H54 (cell line): ENCODE measurements at places on chromosomes 5 and 9.

- DNase-seq, result no peak
These were observed at the start of gene N4BP3 for GRCh38 chr5:178113141-178113787. Gene N4BP3 (plus strand): TSS chr5:178113532. CDS start chr5:178119584, 6,052 bp downstream.

DNA sequence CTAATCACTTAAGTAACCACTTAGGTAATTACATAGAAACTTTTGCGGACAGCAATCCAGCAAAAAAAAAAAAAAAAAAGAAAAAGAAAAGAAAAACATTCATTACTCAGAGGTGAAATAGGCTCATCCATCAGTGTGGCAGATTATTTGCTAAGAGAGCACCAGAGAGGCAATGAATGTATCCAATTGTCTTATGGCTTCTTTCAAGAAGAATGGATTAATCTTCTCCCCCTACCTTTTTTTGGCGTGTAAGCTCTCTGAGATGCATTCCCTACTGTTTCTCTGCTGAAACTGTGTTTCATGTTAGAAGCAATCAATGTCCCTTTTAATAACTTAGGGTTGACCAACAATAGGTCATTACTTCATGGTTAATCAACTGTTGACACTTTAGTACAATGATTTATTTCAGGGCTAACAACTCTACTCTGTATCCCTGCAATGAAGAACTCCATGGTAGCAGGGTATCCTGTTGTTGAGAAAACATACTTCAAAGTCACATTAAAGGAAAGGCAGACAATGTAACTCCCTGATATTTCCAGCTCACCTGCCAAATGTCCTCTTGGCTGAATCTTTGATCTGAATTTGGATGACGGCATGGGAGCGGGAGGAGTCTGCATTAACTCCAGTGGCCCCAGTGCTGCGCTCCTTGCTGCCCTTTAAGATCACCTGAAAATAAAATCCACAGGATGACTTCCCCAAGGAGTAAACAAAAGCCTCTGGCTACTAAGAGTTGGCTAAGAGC is 57.6 kb downstream of the KIF24 start:
- no peak for DNase-seq

- no peak for DNase-seq
These were observed 205.7 kb upstream of the RIOK2 start for GRCh38 chr5:97388794-97389193.

DNA sequence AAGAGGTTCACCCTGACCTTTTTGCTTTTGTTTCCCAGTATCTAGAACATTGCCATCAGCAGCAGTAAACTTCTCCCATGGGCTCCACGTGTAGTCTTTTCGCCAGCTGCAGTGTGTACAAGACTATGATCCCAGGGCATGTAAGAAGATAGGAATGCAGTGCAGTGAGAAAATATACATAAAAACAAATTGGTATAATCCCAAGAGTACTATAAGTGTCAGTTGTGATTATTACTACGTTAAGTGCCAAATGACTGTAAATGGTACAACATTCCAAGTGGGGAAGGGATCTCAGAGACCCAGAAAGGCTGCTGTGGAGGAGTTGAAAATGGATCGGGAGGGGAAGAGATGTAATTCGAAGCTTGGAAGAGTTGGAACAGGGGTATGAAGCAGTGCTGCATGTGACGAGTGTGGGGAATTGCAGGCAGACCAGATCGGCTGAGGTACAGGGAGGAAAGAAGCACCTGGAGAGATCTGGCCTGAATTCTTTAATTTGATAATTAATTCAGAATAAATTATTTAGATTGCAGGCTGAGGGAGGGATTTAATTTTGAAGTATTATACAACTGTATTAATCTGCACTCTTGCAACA is 95.1 kb downstream of the FBXL7 start:
- no peak for DNase-seq

GRCh38 chr9:33791117-33791516 is 4.2 kb upstream of the PRSS3 start:
- DNase-seq, result no peak

- no peak for DNase-seq
These were observed 169.4 kb upstream of the ZNF462 start for GRCh38 chr9:106693558-106693957.

DNA sequence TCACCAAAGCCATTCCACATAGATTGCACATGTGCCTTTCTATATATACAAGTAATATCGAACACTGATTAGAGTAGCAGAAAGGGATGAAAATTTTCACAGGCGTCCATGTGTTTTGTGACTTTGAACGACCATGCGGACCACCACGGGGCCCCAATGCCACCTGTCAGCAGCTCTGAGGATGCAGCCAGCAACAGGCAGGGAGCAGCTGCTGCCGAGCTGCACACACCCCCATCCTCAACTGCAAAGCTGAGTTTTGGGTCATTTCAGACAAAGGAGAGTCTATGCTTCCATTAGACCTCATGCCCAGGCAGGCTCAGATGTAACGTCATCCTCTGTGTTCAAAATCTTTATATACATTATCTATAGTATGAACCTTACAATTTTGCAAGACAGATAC is 503.8 kb downstream of the IRX1 start:
- no peak for DNase-seq

GRCh38 chr5:76479281-76479680 is 76.2 kb downstream of the IQGAP2 start:
- no peak for DNase-seq

- DNase-seq, result no peak
These were observed 28.9 kb downstream of the OXCT1 start for GRCh38 chr5:41841325-41841724.
